ENCODE measurements at places on chromosomes 4 and X.

DNA sequence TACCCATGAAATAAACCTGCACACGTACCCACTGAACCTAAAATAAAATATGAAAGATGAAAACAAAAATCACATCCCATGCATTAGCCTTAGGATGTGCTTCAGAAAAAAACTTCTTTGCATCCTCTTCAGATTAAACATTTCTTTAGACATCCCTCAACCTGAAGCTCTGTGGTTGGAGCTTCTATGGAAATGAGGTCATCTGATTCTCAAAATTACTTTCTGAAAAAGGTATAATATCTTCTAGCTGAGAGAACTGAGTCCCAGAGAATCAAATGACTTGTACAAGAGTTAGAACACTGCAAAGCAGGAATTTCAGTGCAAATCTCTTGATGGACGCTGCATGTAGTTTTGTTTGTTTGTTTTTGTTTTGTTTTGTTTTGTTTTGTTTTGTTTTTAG, 19.1 kb upstream of the ANTXR2 start:
- no peak for DNase-seq

GRCh38 chr4:31080887-31081286, 360.7 kb downstream of the PCDH7 start:
- DNase-seq, result no peak

DNA sequence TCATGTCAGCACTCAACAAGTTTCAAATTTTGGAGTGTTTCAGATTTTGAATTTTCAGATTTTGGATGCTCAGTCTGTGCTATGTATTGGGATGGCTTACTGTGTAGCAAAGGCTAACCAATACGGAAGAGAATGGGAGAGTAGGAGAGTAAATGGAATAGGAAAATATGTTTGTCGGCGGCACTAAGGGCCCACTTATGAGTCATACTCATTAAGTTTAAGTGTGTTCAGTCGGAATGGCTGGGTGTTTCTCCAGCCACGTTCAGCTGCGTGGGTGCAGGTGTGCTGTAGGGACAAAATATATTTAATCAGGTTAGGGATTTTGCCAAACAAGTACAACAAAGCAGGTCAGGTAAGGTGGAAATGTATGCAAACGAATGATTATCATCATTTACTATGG, 13.6 kb downstream of the FTHL17 start:
- DNase-seq, result no peak

- DNase-seq, result no peak
Measured at GRCh38 chr4:92520563-92520962, 216.8 kb downstream of the GRID2 start.

DNA sequence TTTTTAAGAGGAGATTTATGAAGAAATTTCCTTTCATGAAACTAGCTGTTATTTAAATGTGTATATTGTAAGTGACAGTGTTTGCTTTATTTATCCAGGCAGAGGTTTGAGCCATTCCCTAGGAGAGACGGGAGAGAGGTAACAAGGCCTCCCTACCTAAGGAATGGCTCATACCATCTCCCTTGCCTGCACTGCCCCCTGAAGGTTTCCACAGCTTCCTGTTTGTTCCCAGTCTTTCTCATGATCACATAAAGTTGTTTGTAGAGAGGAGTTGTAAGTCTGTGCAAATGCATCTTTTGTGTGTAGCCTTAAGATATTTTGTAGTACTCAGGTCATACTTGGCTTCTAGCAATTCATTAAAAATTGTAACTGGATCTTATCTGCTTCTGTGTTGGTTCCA, 1504.5 kb upstream of the PCDH10 start:
- DNase-seq, result no peak

DNA sequence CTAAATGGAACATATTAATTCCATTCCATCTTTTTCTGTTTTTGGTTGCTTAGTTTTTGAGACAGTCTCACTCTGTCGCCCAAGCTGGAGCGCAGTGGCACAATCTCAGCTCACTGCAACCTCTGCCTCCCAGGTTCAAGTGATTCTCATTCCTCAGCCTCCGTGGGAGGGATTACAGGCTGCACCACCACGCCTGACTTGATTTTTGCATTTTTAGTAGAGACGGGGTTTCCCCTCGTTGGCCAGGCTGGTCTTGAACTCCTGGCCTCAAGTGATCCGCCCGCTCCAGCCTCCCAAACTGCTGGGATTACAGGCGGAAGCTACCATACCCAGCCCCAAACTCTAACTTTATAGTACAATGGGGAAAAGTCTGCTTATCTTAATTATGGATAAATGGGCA, 11.2 kb downstream of the HNRNPD start:
- DNase-seq, result no peak

DNA sequence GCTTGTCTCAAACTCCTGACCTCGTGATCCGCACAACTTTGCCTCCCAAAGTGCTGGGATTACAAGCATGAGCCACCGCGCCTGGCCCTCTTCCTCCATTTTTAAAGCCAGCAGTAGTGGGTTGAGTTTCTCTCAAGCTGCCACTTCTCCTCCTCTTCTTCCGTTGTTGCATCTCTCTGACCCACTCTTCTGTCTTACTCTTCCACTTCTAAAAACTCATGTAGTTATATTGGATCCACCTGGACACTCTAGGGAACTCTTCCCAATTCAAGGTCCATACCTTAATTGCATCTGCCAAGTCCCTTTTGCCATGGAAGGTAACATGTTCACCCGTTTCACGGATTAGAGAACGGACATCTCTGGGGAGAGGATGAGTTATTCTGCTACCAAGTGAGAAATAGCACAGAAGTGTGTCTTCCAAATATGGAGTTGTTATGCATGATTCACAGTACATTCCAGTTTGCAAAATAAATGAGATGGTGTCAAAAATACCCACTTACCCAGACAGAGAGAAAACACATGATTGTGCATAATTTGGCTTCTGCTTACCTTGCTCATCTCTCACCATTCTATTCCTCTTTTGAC, 51.8 kb downstream of the GBA3 start:
- no peak for DNase-seq

GRCh38 chr4:10697086-10697485, 12.5 kb upstream of the CLNK start:
- no peak for DNase-seq

DNA sequence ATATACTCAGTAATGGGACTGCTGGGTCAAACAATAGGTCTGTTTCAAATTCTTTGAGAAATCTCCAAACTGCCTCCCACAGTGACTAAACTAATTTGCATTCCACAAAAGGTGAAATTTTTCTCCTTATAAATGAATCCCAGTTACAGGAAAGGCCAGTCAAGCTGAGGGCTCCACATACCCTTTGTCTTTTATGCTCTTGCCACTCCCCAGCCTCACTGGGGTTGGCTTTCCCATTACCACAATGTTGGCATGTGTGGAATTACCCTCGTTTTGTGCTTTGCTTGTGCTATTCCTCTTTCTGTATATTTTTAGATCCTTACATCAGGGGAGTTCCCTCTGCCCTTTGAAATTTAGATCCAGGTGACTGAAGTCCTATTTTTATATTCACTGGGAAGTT, 220.2 kb upstream of the LCORL start:
- DNase-seq, result no peak

DNA sequence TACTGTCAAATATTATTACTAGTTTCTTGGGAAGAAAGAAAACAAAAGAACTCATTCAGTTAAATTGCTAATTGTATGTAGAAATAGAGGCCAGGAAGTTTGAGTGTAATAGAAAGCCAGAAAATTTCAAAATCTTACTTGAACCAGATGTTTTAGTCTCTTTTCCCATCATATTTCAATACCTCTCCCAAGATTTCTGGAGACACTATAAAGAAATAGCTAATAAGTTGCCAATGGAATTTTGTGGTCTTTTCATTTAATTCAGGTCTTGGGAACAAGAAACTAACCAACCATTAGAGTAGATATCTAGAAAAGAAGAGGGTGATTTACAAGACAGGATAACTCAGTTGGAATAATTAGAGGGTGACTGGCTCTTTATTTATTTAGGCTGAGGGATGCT, 112.2 kb downstream of the AGTR2 start:
- DNase-seq, result no peak

- DNase-seq, result no peak
Measured at GRCh38 chr4:48498895-48499294, 8.8 kb downstream of the ZAR1 start.

DNA sequence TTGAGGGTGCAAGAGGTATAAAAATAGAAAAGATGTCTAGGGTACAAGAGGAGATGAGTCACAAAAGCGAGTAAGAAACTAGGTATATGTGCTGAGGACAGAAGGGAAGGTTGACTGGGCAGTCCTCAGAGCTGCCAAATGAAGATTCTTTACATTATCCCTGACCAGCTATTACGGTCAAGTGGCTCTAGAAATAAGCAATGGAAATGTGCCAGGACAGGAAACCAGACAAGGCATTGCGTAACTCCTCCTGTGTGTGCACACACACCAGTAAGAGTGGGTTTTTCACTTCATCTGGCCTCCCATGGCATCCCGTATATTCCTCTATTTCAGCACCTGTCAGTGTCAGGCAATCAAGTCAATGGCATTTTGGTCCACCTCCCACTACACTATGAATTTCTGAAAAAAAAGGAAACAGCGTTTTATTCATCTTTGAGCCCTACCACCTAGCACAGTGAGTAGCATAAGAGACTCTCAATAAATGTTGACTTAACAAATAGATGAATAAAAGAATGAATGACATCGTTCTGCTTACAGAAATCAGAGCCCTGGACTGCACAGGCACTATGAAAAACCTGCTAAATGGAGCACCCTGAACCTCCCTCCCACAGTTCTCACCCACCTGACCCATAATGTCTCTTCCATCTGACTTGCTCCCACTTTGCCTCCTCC, 62.6 kb upstream of the KLF3 start:
- peak; percentile 49 for DNase-seq

GRCh38 chr4:48997962-48998361, 11.9 kb downstream of the CWH43 start:
- no peak for DNase-seq

DNA sequence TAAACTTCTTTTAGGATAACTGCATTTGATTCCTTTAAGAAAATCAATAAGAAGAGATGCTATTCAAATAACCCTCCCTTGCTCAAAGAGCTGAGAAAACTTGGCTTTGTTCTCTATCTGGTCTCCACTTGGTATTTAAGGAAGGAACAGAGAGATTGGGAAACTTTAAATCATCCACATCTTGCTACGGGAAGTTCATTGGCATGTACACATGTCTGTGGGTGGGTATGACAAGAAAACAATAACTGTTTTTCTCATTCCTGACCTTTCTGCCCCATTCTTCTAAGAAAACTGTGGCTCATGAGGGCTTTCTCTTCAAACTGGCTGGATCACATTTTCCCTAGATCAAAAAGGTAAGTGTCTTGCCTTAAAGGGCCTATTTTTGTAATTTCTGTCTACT, 6.0 kb downstream of the SEL1L3 start:
- DNase-seq, result no peak

GRCh38 chr4:162791226-162791625, 375.5 kb downstream of the NAF1 start:
- no peak for DNase-seq

DNA sequence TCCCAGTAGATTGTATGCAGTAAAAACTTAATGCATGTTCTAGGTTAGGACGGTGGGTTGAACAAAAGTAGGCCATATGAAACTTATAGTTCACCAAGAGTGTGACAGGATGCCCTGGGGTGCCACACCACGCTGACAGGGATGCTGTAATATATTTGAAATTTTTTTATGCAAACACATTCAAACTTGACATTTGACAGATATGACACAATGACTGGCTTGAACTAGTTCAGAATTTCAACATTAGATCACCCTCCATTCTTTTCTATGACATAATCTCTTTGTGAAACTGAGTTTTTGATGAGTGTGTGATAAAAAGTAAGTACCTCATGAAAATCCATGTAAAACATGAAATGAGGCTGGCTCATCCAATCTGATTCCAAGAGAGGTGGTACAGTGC, 198.4 kb downstream of the PALLD start:
- DNase-seq, result no peak

GRCh38 chrX:57915680-57916079, 5.4 kb upstream of the ZXDA start:
- DNase-seq, result no peak

- DNase-seq, result no peak
Measured at GRCh38 chr4:41189076-41189475, 25.3 kb downstream of the APBB2 start.

DNA sequence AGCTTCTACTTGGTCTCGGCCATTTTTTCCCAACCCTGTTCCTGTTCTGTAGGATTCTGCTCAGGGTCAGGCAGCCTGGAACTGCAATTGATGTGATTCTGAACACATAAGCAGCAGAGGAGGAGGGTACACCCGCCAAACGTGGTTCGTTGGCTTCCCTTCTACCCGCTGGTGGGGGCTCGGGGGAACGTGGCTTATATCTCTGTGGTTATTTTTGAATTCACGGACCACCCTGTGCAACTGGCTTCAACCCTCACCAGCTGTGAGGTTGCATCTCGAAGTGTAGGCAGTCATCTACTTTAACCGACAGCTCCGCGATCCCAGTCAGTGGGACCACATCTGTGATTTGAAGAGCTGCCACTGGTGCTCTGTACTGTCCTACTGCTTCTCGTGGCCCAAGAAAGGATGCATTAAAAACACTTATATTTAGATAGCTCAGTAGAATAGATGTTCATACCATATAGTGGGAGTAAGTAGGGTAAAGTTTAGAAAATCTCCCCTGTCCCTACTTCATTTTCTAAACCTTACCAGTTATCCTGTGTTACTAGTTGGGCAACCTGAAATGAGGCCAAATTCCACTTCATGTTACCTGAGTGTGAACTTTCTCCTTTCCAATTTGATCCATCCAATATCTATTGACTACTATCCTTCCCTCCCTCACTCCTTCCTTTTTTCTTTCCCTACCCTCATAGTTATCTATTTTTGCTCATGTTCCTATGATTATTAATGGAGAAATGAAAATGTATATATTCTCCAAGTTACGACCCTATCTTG, 80.4 kb upstream of the BCOR start:
- DNase-seq, result no peak

GRCh38 chr4:184281231-184282139, 63.8 kb upstream of the ENPP6 start:
- DNase-seq, result no peak

DNA sequence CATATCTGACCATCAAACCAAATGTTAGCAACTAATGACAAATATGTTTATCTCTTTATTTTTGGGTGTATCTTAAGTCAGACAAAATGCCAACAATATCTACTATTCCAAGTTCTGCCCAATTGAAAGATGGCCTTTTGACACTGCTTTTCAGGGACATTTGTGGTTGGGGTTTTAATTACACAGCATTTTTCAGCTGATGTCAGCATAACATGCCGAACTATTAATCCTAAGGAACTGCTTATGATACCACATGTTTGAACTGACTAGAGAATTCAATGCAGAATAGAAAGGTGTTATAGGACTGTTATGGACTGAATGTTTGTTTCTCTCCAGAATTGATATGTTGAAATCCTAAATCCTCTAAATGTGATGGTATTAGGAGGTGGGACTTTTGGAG, 445.1 kb downstream of the TMA16 start:
- no peak for DNase-seq

GRCh38 chr4:110527156-110527555, 51.2 kb downstream of the ENPEP start:
- DNase-seq, result no peak
